Prostate gland (tissue), 2 donors: ENCODE measurements at places on chromosomes 3 and 15. TPM values are rescaled to one million over a fixed set of nuclear protein-coding genes. Genes with fewer than 3 reads are reported as not detected.

Gene CHRD
- total RNA-seq: 8.0 TPM

Gene SLC2A2
- total RNA-seq: not detected

Gene PLA2G4D
- 1.5 TPM for total RNA-seq

Gene PPCDC
- total RNA-seq: 19.4 TPM

Gene SPESP1
- total RNA-seq: 0.96 TPM

Gene PPM1L
- total RNA-seq: 23.6 TPM

Gene RNU5B-1
- not detected for total RNA-seq

Gene RCCD1
- 13.0 TPM for total RNA-seq

Gene PP2D1
- not detected for total RNA-seq

Gene LRRK1
- 20.3 TPM for total RNA-seq

Gene PLSCR5
- not detected for total RNA-seq

Gene TIMP4
- total RNA-seq: 5.6 TPM

Gene TRAT1
- total RNA-seq: not detected

Gene CLDND1
- total RNA-seq: 113 TPM

Gene RPL4
- 5,607 TPM for total RNA-seq

Gene BSN
- 0.82 TPM for total RNA-seq

Gene GSK3B
- total RNA-seq: 36.7 TPM

Gene LEKR1
- total RNA-seq: 2.2 TPM

Gene FMN1
- 7.1 TPM for total RNA-seq

Gene PLIN1
- total RNA-seq: 1.5 TPM

Gene AADACL2
- not detected for total RNA-seq

Gene CHRNA3
- 0.23 TPM for total RNA-seq

Gene GOLGA8J
- total RNA-seq: not detected

Gene PARP14
- 28.1 TPM for total RNA-seq

Gene SCN11A
- 1.7 TPM for total RNA-seq

Gene CYP8B1
- not detected for total RNA-seq

Gene IQSEC1
- total RNA-seq: 94.2 TPM

Gene KNG1
- 0.91 TPM for total RNA-seq

Gene ATP8B4
- total RNA-seq: 55.7 TPM

Gene GUCA1C
- not detected for total RNA-seq

Gene ITGA11
- 2.0 TPM for total RNA-seq

Gene ITIH1
- total RNA-seq: 3.5 TPM

Gene LSMEM2
- total RNA-seq: not detected

Gene RSL24D1
- 51.5 TPM for total RNA-seq

Gene EIF2B5
- 61.5 TPM for total RNA-seq

Gene SPRED1
- 9.5 TPM for total RNA-seq

Gene EDC3
- 36.8 TPM for total RNA-seq

Gene SIN3A
- total RNA-seq: 98.6 TPM

Gene ZDHHC3
- total RNA-seq: 91.7 TPM

Gene MCTP2
- total RNA-seq: 46.3 TPM
